ENCODE measurements at places on chromosomes 5 and 9.

DNA sequence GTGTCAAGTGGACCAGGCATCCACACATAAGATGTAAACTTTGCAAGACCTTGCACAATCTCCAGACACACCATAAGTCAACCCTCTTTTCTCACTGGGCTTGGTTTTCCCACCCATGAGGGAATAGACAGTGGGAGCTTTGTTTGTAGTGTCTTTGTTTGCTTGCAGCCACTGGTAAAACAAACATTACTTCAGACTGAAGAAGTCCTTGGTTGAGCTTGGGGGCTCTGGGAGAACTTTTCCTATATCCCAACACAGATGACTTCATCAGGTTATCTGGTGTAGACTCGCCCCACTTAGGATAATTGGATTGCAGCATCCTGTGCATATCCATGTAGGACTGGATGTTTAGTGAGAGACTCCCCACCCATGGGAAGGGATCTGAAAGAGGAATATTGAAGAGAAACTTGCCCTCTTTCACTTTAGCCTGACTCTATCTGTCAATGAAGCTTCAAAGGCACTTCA, 11.5 kb upstream of the ADGRV1 start:
- DNase-seq = no peak

DNA sequence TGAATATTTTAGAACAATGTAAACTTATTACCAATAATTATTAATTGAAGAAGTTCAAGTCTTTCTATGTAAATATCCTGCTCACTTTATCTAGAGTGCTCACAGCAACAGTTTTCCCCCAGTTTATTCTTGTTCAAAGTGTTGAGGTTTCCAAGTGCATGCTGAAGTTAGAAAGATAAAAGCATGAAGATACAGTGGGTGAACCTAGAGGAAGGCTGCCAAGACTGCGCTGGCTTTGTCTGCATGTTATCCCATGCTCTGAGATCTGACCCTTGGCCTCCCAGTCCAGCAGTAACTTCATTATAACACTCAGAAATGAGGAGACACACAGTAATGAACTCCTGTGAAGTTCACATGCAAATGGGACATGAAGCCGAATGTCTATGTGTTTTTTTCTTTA, 76.0 kb upstream of the PIP5K1B start:
- DNase-seq = no peak

- no peak for DNase-seq
Observed at GRCh38 chr9:134215420-134215698, 51.0 kb upstream of the RNU6ATAC start.

DNA sequence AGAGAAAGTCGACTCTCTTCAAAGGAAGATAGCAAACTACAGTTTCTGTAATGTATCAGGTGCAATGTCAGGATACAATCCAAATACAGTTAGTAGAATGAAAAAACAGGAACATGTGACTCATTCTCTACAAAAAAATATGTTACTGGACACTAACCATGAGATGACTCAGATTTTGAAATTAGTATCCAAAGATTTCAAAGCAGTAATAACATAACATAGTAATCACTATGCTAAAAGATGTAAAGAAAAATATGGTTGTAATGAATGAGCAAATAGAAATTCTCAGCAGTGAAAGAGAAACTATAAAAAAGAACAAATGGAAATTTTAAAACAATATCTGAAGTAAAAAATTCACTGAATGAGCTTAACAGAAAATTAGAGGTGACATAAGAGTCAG, 42.3 kb downstream of the SHOC1 start:
- no peak for DNase-seq

DNA sequence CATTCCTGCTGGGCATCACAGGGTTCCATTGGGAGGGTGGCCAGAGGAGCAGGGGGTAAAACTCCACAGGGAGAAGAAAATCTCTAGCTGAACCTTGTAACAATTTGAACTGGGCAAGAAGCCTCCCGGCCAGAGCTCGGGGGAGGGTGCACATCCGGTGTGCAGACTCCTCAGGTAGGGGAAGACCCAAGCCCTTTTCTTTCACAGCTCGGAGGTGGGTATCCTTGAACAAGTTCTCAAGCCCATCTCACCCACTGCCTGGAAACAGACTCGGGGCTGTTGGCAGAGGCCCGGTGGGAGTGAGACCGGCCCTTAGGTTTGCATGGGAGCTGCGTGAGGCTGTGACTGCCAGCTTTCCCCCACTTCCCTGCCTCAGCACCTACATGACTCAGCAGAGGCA, 111.5 kb upstream of the IL7R start:
- DNase-seq = no peak

GRCh38 chr5:87645224-87645623, 232.5 kb upstream of the CCNH start:
- no peak for DNase-seq

- no peak for DNase-seq
Observed at GRCh38 chr5:59471463-59471862, 422.1 kb downstream of the PDE4D start.

DNA sequence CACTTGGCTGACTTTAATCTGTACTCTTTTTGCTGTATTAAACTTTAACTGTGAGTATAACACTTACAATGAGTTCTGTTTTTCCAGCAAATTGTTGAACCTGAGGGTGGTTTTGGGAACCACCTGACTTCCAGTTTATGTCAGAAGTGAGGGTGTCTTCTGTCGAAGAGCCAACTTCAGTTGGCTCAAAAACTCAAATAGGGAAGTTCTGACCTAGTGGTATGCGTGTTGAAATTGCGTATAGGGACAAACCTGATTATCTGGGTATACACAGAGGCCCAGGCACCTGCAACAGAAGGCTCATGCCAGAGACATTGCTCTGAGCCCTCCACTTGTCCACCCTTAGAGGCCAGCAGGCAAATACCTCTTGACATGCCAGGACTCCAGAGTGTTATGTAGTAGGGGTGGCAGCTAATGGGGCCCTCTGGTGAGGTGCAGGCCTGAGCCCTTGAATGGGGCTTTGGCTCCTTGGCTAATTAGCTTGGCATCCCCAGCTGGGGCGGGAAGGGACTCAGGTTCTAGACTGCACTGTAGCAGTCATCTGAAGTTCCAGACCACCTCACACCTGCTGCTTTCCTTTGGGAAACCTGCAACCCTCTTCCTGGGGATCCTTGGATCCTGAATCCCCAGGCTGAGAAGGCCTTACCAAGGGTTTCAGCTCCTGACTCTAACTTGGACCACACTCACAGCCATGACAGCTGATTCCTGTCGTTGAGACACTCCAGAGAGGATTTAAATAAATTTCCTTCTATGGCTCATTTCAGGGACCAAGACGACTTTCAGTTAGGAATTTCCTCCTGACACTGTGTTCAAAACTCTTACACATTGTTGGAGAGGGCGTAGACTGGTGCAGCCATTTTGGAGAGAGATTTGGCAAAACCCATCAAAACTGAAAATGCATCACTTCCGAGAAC, 189.6 kb downstream of the HSPA4 start:
- DNase-seq = no peak

DNA sequence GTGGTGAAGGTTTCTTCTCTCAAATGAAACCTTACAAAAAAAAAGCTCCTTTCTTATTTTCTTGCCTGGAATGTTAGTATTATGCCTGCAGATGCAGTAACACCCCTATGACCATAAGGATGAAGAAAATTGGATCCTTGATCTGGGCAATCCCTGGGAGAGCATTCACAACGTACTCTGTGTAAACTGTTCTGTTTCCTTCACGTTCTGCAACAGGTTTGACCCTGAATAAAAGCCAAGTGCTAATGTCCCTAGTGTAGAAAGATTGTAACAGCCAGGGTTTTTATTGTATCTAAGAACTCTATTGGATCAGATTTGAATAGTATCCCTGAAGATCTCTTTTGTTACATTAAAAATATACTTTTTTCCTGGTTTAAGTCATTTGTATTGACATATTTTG, 1639.6 kb upstream of the ACO1 start:
- no peak for DNase-seq

- no peak for DNase-seq
Observed at GRCh38 chr5:53934151-53934820, 373.8 kb downstream of the NDUFS4 start.

- no peak for DNase-seq
Observed at GRCh38 chr5:74514888-74515551, 125.5 kb downstream of the ENC1 start.

DNA sequence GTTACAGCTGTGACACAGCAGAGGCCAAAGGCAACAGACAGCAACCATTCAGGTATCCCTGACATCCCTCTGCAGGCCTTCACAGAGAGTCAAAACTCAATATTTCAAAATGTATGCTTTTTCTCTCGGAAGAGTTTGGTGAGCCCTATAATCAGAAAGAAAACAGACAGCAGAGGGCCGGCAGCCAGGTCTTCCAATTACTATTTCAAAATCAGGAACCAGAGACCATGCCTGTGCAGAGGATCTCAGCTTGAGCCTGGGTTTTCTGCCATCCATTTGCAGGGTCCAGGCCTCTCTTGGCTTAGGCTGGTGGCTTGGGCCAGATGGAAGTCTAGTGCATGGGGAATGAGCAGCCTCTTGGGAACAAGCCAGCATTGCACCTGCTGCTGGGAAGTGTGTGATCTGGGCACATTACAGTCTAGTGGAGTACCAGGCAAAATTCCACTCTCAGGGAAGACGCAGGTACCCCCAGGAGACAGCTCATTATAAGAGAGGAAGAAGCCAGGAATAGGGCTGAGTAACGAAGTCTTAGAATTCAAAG, 231.3 kb downstream of the ENC1 start:
- DNase-seq = no peak

- no peak for DNase-seq
Observed at GRCh38 chr5:33166522-33166921, 274.2 kb upstream of the TARS1 start.

DNA sequence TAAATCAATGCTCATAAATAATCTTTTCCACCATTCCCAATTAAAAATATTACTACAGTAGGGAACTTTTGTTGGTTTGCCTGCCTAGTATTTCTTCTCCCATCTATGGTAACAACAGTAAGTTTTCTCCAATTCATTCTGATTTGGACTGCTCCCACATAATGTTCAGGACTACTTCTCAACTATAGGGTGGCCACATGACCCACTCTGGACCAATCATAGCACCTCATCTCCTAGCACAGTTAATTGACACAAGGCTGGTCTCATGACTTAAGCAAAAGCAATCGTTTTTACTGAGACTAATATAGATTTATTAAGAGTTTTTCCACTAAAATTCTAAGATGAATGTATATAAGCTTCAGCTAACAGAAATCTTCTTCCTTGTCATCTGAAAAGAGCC, 28.7 kb upstream of the SLCO6A1 start:
- DNase-seq = no peak

DNA sequence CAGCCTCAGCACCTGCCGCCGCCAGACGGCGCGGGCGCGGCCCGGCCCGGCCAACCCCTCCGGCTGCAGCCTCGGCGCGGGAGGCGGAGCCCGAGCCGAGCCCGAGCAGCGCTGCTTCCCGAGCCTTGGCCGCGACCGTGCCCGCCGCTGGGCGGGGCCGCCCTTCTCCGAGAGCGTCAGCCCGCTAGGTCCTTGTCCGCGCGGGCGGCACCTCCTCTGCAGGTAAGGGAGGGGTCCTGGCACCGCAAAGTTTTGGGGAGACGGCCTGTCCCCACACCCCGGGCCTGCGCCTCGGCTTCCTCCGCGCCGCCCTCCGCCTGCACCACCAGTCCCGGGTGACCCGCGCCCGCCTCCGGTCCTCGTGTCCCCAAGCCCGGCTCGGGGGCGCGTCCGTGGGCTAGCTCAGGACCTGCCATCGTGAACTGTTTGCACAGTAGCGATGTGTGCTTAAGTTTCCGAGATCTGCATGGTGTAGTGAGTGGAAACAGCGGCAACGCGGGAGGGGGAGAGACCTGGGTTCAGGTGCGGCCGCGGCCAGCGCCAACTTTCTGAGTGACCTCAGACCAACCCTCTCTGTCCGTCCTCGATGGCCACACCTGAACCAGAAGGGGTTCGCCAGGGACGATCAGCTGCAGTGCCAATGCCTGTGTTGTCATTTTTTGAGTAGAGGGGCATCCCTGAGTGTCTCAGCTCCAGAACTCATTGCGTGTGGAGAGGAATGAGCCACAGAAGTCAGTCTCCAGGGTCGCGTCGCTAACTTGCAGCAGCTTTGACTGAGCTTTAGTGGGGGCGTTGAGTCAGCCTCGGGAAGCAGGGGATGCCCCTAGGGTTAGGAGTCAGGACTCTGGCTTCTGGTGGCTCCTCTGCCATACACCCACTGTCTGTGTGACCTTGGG, at the start of gene FRMPD1:
Gene FRMPD1 (plus strand): TSS at position 82 of the 896 bp plus-strand sequence. CDS start 41,688 bp downstream, outside the sequence.
- peak; percentile 63 for DNase-seq

GRCh38 chr5:40502736-40503135, 177.0 kb upstream of the PTGER4 start:
- DNase-seq = no peak

- DNase-seq = no peak
Observed at GRCh38 chr5:2286250-2286649, 403.5 kb upstream of the IRX4 start.

DNA sequence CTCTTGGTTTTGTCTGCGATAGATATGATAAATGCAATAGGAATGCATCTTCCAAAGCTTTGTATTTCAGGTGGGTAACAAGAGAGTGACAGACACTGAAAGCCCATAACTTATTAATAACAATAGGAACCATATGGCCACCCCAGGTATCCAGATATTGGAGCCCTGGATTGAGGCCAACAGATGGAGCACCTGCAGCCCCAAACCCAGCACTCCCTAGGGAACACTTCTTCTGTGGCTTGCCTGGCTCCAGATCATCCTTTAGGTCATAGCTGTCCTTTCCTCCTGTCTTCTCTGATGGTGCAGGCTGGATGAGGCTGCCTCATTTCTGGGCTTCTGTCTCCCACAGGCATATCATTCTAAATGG, 5.0 kb upstream of the IL3 start:
- no peak for DNase-seq

- no peak for DNase-seq
Observed at GRCh38 chr9:10000669-10001068, 612.1 kb downstream of the PTPRD start.

DNA sequence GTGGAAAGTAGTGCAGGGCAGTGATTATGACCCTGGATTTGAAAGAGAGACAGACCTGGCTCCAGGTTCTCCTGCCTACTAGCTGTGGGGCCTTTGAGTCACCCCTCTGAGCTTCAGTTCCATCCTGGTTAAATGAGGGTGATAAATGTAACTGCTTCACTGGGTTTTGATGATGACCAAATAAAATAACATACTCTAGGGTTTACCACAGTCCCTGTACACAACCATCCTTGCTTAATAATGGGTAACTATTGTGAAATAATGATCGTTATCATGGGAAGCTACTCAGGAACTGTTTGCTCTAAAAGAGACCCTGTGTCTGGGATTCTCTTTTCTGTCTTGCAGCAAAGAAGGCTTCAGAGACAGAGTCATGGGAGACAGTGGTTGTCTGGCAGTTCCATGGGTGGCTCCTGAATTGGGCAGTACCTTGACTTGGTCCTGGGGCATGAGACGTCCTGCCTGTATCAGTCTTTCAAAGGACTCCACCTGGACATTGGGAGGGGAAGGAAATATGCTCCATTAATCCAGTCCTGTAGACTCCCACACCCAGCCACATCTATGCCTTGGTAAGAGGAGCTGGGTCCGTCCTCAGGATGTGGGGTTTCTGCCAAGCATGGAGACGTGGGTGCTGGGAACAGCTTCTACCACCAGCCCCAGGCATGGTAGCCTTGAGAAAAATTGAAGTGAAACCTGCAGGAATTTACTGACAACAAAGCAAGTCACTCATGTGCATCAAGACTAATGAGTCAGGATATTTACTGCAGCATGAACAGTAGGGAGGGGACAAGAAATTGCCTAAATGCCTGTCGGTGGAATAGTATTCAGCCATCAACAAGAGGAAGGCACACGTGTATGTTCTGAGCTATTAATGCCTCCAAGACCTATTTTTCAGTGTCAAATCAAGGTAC, 23.4 kb downstream of the AKNA start:
- no peak for DNase-seq

- DNase-seq = no peak
Observed at GRCh38 chr5:126443374-126443851, 20.2 kb downstream of the GRAMD2B start.
